ENCODE measurements at places on chromosomes 7 and 10. TPM values are rescaled to one million over a fixed set of nuclear protein-coding genes. Genes with fewer than 3 reads are reported as not detected.
A peak's percentile ranks its signal among the peaks of the same experiment; 100 is the strongest.

DNA sequence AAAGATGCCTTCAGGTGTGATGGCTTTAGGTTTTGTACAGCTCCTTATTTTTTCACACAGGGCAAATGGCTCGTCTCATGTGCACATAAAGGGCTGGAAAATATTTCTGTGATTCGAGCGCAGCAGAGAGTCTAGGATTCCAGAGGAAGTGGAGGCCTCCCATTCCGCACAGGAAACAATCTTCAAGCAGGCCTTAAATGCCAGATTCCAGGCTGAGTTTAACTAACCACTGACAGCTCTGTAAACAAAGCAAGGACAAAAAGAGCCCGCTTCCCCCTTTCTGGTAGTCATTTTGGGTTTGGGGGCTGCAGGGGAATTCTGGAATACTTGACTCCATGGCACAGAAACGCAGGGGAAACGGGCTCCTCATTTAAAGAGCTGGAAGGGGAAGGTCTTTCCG is 87.2 kb downstream of the CALD1 start:
- peaks cover 23% of the 10 kb centered on the region for H3K4me1 ChIP-seq
- DNase-seq = no peak
- no peaks in the 10 kb centered on the region for H3K27me3 ChIP-seq
- peak overlapping the region; percentile 5 for H3K27ac ChIP-seq
- no peak overlapping the region for H3K4me3 ChIP-seq

DNA sequence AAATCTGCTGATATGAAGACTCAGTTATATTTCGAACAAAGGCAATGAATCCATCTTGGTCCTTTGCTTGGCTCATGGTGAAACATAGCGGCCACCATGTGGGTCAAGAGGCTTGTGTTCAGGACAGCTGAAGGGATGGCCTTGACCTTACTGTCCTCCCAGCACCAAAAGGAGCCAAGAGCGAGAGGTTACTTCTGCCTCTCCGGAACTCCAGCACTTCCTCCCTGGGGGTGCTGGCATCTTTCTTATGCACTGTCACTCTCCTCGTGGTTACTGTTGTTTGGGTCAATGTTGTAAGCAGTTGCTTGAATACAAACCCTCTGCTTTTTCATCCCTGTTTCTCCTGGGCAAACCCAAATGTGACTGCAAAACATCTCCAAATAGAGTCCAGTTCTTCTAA is 100.6 kb downstream of the RBM20 start:
- no peak overlapping the region for H3K27ac ChIP-seq
- no peak for DNase-seq
- H3K27me3 ChIP-seq = no peaks in the 10 kb centered on the region
- no peaks in the 10 kb centered on the region for H3K36me3 ChIP-seq

GRCh38 chr10:12993595-12993994 is 7.9 kb downstream of the CCDC3 start:
- H3K36me3 ChIP-seq = no peaks in the 10 kb centered on the region
- DNase-seq = no peak
- H3K4me3 ChIP-seq = no peak overlapping the region
- peaks cover 9% of the 10 kb centered on the region for H3K4me1 ChIP-seq

GRCh38 chr10:77247031-77247990 is 390.3 kb downstream of the KCNMA1 start:
- no peaks in the 10 kb centered on the region for H3K27me3 ChIP-seq
- H3K36me3 ChIP-seq = no peaks in the 10 kb centered on the region
- peaks cover 19% of the 10 kb centered on the region for H3K4me1 ChIP-seq
- DNase-seq = peak; percentile 77

- H3K27ac ChIP-seq = no peak overlapping the region
- DNase-seq = no peak
- H3K4me1 ChIP-seq = no peaks in the 10 kb centered on the region
- no peaks in the 10 kb centered on the region for H3K27me3 ChIP-seq
- H3K4me3 ChIP-seq = no peak overlapping the region
- no peaks in the 10 kb centered on the region for H3K36me3 ChIP-seq
Measured at GRCh38 chr7:77482015-77482414, 55.1 kb upstream of the PTPN12 start.

DNA sequence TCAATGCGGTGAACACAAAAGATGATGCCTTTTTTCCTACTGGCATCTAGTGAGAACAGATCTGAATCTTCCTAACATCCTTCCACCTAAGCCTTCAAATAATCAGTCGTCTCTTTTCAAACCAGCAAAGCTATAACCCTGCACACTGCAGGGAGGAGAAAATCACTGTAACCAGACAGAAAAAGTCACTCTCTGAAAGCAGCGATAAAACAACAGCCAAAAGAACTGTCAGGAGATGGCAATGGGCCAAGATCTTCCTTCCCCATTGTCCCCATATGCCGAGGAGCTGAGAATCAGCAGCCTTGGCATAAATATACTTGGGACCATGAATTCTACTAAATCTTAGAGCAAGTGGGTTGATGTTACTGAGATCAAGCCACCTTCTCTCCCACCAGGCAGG is 13.1 kb downstream of the FZD9 start:
- no peak overlapping the region for H3K4me3 ChIP-seq
- DNase-seq = no peak
- H3K27ac ChIP-seq = no peak overlapping the region

DNA sequence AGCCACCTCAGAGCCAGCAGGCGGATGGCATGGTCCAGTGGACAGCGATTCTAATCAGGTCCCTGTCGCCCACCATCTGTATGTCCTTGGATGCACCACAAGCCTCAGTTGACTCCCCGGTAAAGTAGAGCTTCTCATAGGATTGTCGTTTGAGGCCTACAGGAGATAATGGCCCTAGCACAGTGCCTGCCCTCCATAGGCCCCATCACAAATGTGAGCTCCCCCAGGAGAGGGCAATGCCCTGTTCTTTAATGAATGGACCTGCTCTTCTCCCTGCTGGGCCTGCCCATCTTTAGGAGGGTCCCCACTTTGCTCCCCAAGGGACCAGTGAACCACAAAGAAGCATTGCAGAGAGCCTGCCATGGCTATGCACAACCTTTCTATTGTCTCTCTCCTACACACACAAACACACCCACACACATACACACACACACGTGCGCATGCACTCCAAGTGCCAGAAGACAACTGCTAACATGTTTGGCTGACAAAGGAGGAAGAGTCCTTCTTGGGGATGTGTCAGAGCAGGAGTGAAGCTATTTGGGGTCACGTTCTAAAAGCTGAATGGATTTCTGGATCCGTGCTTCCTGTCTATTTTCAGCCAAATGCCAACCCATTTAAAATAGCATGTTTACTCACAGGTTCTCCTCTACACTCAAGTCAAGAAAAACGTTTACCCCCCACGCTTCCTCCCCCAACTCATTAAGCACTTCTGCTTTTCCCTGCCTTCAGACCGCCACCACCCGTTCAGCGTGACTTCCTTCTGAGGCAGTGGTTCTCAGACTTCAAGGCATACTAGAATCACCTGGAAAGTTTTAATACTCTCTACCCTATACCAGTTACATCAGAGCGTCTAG is 196.1 kb downstream of the GRID1 start:
- H3K4me1 ChIP-seq = no peaks in the 10 kb centered on the region
- H3K4me3 ChIP-seq = no peak overlapping the region
- no peak for DNase-seq
- no peak overlapping the region for H3K27ac ChIP-seq

- peak overlapping the region; percentile 58 for H3K27ac ChIP-seq
- DNase-seq = no peak
- H3K4me1 ChIP-seq = peaks cover 26% of the 10 kb centered on the region
- peak overlapping the region; percentile 87 for H3K4me3 ChIP-seq
- peaks cover 17% of the 10 kb centered on the region for H3K36me3 ChIP-seq
- H3K27me3 ChIP-seq = no peaks in the 10 kb centered on the region
Measured at GRCh38 chr10:5891009-5891408, 966 bp downstream of the FBH1 start.

GRCh38 chr10:127024685-127025435 is 119.6 kb downstream of the DOCK1 start:
- H3K36me3 ChIP-seq = peaks cover 33% of the 10 kb centered on the region
- DNase-seq = no peak
- H3K27ac ChIP-seq = no peak overlapping the region

DNA sequence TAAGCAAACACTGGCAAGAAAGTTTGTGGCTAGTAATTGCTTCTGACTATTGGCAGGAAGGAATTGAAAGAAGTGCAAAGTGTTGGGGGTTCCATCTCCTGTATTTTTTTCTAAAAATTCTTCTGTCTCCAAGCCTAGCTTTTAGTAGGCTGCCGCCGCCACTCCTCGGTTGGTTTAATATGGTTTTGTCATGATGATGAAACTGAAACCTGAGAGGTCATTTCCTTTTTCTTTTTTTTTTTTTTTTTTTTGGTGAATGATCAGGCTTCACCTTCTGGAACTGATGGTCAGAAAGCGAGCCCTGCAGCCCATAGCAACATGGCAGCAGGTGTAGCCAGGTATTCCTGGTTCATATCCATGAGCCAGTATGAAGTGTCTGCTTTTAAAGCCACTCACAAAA is 75.3 kb upstream of the AGBL3 start:
- no peak for DNase-seq
- peaks cover 13% of the 10 kb centered on the region for H3K4me1 ChIP-seq
- H3K27me3 ChIP-seq = no peaks in the 10 kb centered on the region
- no peak overlapping the region for H3K27ac ChIP-seq
- peaks cover 41% of the 10 kb centered on the region for H3K36me3 ChIP-seq

DNA sequence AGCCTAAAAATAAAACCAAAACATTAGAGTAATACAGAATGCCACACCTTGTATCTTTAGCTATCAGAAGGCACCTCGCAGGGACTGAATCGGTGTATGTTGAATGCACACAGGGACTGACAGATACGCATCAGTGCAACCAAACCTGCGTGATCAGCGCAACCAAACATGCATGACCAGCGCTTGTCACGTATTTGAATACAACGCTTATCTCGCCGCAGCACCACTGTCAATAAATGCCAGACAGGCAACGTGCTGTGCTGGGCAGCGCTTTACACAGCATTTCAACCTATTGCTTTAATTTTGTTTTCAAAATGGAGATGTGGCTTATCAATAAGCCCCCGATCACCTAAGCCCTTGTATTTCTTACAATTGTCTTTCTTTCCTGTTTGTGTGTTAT is 242.4 kb downstream of the SFMBT2 start:
- H3K4me3 ChIP-seq = no peak overlapping the region
- no peaks in the 10 kb centered on the region for H3K36me3 ChIP-seq

GRCh38 chr10:102004376-102004775 is 51.6 kb downstream of the ARMH3 start:
- DNase-seq = peak; percentile 56
- H3K27ac ChIP-seq = no peak overlapping the region
- H3K36me3 ChIP-seq = peaks cover 9% of the 10 kb centered on the region
- H3K4me1 ChIP-seq = peaks cover 2% of the 10 kb centered on the region
- no peaks in the 10 kb centered on the region for H3K27me3 ChIP-seq

DNA sequence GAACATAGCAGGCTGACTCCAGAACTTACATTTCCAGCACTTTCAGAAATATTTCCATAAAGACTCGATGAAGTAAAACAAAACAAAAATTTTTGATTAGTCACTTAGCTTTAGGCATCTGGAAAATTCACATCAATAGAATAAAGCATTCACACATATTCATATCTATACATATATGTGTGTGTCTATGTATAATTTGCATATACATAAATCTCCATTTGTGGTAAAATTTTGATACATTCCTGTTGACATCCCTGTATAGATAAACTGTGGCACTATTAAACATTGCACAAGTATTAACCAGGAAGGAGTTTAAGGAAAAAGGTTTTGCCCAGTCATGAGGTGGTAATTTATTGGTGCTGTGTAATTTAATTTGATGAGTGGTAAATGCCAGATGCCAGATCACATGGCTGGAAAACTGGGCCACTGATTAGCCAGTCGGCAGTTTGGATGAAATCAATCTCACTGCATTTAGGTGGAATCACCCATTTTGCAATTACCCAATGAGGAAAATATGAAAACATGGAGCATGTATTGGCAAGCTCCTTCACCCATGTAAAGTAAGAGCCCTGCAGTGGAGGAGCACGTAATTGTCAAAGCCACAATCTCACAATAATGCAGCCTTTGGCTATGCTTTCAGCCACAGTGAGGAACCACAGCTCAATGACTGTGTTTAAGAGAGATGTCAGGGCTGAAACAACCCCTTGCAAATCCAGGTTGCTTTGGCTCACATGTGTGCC is 294.6 kb downstream of the RNLS start:
- no peak overlapping the region for H3K27ac ChIP-seq
- peak; percentile 47 for DNase-seq
- H3K4me1 ChIP-seq = no peaks in the 10 kb centered on the region
- H3K27me3 ChIP-seq = no peaks in the 10 kb centered on the region
- no peak overlapping the region for H3K4me3 ChIP-seq
- H3K36me3 ChIP-seq = no peaks in the 10 kb centered on the region

DNA sequence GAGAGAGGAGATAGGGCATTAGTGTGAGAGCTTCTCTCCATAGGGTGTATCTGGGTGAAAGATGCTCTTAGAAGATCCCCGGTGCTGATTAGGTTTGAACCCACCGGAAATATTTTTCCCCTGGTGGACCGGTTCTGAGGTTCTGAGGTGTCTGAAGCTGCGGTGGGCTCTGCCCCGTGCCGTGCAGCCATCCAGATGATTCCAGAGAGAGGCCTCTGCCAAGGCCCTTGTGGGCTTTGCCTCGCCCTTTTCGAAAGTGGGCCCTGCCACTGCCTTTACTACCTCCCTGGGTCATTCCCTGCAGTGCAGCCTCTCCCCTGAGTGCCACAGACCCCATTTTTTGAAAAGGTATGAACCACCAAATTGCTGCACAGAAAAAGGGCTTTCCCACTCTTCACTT is 2.8 kb downstream of the GIMAP8 start:
- DNase-seq = no peak
- no peak overlapping the region for H3K27ac ChIP-seq
- H3K4me3 ChIP-seq = no peak overlapping the region

DNA sequence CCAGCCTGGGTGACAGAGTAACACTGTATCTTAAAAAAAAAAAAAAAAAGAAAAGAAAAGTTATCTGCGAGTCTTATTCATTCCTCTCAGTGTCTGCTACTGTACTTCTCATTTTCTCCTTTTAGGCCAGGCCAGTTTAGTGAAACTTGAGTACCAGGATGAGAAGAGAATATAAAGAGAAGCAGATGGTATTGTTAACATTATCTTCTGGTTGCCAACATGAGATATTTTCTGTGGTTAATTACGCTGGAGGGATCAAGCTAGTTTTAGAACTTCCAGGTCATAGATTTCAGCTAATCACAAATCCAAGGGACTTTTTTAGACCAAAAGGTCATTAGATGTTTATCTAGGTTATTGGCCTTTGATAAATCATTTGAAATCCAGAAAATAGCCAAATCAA is 252.6 kb upstream of the SMIM30 start:
- no peaks in the 10 kb centered on the region for H3K4me1 ChIP-seq
- H3K36me3 ChIP-seq = no peaks in the 10 kb centered on the region
- H3K4me3 ChIP-seq = no peak overlapping the region
- H3K27me3 ChIP-seq = no peaks in the 10 kb centered on the region
- DNase-seq = no peak
- no peak overlapping the region for H3K27ac ChIP-seq

DNA sequence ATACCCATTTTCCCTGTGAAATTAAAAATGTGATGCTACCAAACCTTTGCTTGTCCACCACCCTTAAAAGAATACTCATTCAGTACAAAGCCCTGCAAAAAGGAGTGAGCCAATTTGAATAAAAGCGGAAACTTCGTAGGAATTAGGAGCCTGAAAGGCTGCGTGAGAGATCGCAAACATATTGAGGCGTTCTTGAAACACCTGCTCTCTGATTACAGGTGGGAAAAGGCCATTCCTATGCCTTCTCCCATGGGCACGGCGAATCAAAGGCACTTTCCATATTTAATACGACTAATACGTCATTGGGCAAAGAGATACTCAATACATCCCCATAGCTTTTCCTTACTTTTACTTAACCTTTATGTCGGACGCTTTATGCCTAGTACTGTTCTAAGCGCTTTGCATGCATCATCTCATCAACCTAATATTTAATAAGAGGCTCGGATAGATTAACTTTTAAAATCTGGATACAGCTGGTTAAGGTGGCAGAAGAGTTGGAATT is 30.9 kb upstream of the KMT2E start:
- no peaks in the 10 kb centered on the region for H3K27me3 ChIP-seq
- peak overlapping the region; percentile 69 for H3K4me3 ChIP-seq
- no peak for DNase-seq
- peak overlapping the region; percentile 98 for H3K27ac ChIP-seq
- peaks cover 58% of the 10 kb centered on the region for H3K4me1 ChIP-seq

The C7orf57 gene
- total RNA-seq = not detected
